Transverse colon (tissue), 4 donors: ENCODE measurements at places on chromosomes 11 and 22.
A peak's percentile ranks its signal among the peaks of the same experiment; 100 is the strongest.

DNA sequence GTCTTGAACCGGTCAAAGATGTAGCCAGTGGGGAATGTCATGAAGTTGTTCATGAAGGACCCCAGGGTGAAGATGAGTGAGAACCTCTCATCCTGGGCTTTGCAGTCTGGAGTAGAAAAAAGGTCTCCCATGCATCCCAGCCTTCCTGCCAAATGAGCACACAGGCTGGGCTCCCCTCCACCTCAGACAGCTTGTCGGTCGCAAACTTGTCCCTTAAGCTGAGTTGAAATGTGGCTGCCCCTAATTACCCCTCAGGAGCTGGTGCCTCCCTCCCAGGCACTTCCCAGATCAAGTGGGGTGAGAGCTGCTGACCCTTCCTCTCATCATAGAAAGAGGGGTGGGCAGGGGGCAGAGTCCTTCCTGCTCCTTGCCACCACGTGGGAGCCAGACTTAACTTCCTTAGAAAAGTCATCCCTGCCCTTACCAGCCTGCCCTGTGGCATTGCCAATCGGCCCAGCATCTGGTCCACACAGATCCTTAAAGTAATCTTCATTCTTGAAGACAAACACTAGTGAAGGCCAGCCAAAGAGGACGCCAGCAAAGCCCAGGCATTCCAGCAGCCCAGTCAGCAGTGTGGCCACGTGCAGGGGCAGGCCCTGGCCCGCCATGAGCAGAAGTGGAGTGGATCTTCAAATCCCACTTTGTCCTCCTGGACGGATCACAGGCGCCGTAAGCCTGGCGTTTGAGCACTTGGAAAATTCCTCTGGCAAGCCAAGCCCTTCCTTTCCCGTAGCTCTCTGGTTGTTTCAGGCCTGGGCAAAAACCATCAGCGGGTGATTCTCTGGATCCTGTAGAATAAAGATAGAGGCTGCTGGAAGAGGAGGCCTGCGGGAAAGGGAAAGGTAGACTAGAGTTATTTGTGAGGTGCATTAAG is 1.1 kb downstream of the SLC43A3 start:
- DNase-seq, result peak; percentile 51

DNA sequence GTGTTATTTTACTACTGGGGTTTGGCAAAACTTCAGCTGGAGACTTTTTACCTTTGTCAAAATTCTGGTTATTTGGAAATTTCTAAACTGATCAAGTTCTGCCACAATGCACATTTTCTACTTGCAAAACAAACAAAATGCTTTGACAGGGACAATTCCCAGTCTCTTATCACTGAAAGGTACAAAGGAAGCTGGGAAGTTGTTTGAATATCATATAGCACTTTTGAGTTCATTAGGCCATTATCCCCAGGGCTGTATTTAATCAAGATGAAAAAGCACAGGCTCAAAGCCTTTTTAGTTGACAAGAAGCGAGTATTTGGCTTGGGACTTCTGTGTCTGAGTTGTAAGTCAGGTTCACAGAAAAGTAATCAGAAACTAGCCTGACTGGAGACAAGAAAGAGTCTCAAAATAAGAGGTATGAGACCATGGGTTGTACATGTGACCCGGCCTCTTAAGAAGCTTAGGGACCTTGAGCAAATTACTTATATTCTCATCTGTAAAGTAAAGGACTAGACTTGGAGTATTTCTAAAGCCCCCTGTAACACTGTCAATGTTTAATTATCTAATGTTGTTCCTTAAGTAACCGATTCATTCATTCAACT is 2.9 kb upstream of the HORMAD2 start:
- DNase-seq, result no peak

GRCh38 chr11:122808478-122808869 is 29.8 kb upstream of the CRTAM start:
- peak; percentile 10 for DNase-seq

DNA sequence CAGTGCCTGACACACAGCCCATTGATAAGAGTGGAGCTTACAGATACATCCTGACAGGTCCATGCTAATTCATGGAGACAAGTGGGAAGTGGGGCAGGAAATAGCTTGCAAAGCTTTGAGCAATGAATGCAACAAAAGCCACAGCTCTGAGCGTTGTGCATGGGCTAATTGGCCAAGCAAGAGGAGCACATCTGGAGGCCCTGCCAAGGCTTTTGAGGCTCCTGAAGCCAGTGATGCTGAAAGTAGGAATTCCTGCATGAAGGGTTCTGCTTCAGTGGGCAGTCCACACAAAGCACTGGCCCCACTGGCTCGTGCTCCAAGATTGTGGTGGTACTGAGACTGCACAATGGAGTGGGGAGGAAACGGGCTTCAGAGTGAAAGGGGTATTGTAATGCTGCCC is 103.8 kb upstream of the CSNK2A3 start:
- DNase-seq, result no peak

- no peak for DNase-seq
Measured at GRCh38 chr11:35277827-35278226, 138.9 kb downstream of the CD44 start.

- DNase-seq, result no peak
Measured at GRCh38 chr22:45968751-45969413, 8.1 kb downstream of the WNT7B start.

DNA sequence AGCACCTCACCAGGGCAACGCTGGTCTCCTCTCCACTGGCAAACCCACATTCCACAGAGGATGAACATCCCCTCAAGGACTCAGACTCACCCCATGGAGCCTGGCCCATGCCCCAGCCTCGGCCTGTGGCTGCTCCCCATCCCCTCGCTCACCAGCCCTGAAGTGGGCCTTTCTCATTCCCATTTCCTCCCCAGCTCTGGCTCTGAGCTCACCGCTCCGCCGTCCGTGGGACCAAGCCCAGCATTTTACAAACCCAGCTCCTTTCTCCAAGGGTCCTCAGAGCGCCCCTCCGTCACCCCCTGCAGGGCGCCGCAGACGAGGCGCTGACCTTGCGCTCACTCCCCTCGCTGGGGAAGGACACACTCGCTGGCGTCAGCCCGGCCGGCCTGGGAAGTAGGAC is 6.9 kb upstream of the IGF2 start:
- DNase-seq, result no peak

DNA sequence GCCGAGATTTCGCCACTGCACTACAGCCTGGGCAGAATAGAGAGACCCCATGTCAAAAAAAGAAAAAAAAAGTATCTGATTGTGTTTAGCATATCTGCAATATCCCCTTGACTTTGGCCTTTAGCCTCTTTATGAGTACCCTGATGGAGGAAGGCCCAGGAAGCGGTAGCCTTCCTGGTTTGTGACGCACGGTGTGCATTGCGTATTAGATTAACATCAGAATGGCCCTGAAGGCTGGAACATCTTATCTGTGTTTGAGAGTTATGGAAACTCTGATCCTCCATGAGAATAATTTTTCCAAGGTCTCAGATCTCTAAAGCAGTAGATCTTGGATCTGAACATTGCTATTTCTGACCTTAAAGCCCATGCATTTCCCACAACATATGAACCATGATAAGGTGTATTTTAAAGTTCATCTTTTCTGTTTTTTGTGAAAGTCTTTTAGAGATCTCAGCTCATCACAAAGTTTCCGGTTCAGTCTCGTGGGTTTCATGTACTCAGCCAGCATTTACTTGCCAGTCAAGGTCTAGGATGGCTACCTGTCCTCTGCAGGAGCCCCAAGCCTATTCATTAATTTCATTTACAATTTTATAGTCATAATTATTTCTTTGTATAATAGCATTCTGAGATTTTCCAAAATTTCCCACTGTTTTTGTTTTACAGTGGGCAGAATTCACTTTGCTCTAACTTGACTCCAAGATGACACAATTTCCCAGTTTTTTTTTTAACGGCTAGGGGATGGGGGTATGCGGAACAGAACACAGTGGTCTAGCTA is 605 bp upstream of the FDX1 start:
- no peak for DNase-seq

DNA sequence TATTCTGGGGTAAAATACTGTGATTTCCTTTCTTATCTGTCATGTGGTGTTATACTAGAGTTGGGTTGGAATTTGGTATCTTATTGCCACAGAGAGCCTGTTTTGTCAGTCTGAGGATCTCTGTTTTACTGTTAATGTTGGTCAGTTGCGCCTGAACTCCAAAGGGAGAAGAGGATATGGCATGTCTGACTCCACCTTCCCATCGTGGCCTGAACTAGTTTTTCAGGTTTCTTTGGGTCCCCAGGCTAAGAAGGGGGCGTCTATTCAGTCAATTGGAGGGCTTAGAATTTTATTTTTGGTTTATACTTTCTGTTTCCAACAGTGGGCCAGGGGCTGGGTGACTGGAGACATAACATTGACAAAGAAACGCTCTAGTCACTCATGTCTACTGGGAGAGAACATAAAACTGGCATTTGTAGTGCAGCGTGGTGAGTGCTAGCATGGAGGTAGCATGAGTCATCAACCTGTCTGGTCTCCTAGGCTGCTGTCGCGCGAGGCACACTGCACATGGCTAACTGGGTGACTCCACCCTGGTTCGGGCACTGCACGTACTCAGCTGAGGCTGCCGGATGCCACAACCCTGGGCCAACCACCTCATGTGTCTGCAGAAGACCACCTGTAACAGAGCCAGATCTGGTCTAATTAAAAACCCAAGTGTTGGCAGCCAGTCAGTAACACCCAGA is 120.1 kb upstream of the OR9Q1 start:
- peak; percentile 80 for DNase-seq

DNA sequence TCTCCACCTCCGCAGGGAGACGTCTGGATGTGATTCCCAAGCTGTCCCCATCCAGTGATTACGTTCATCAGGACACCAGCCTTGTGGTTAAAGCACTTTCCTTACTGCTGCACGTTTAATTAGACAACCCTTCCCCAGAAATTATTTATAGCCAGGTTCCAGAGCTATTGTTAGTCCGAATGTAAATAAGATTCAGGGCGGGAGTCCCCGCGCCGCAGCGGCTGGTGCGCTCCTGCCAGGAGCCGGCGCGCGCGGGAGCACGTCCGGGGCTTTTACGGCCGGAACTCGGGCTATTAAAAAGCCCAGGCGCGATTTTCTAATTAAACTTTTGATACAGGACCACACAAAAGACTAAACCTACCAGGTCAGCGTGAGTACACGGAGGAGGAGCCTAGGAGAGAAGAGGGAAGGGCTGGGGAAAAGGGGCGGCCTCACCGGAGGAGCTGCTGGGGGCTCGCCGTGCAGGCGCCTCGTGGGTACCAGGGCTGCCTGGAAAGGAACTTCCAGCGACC is 538.3 kb downstream of the OPCML start:
- no peak for DNase-seq

DNA sequence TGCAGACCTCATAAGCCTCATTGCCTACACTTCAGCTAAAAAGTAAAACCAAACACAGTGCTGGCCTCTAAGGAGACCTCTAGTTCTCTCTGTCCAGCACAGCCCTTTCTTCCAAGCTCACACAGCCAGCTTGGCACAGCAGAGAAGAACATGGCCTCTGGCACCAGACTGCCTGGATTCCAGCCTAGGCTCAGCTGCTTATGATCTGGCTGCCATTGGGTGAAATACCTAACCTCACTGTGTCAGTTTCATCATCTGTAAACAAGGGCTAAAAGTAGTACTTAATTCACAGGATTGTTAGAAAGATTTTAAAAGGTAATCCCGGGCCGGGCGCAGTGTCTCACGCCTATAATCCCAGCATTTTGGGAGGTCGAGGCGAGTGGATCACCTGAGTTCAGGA is 9.9 kb upstream of the ACER3 start:
- DNase-seq, result no peak
